ENCODE measurements at places on chromosomes 13 and 19.

- DNase-seq = no peak
These were observed 1146.2 kb upstream of the SPRY2 start for GRCh38 chr13:81487151-81487550.

GRCh38 chr13:111216166-111216960, 101.3 kb downstream of the ARHGEF7 start:
- no peak for DNase-seq

DNA sequence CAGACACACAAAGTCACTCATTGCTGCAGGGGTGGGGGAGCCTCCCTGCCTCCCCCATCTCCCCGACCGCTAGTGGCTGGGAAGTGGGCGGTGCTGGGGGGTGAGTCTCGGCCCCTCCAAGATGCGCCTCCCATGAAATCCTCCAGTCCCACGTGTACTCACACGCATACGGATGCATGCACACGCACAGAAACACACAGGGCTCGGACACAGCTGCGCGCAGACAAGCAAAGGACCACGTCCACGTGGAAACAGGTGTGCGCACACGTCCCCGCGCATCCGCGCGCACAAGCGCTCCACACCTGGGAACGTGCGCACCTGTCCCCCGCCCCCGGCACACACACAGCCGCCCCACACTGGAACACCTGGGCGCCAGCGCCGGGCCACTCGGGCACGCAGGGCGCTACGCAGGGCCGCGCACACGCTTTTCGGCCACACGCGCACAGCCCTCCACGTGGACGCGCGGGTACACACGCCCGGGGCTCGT, 687 bp downstream of the MATK start:
- DNase-seq = peak; percentile 14

DNA sequence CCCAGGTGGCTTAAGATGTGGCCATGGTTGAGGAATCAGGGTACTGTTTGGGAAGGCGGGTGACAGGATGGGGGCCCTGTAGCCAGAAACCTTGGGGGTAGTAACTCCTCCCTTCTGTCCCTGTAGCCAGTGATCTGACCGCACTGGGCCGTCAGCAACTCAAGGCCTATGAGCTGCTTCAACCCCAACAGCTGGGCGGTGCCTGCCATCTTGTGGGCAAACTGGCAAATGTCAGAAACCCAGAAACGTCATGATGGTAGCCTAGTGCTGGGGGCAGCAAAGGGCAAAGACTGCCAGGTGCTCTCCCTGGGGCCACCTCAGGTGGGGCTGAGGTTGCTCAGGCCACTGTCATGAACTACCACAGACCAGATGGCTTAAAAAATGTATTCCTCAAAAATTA, 3.5 kb downstream of the COPE start:
- no peak for DNase-seq

DNA sequence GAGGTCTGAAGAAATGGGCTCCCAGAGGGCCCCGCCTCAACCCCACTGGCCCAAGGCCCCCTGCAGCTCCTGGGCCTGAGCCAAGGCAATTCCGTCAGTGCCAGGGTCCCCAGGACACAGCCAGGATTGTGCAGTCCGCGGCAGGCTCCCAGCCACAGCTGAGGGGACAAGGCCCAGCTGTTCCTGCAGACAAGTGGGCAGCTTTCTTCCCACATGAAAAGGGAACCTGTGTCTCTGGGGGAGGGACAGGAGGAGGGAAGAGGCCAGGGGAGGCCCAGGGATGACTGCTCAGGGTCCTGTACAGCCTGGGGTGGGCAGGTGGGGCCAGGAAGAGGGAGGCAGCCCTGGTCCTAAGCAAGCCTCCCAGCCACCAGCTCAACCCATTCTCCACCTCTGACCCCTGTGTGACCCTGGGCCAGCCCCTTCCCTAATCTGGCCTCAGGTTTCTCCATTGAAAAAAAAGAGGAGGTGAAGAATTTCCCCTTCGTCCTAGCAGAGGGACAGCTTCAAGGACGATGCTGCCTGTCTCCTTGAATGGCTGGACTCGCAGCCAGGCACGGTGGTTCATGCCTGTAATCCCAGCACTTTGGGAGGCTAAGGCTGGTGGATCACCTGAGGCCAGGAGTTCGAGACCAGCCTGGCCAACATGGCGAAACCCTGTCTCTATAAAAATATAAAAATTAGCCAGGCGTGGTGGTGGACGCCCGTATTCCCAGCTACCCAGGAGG, 20.5 kb upstream of the VSTM2B start:
- DNase-seq = no peak

- no peak for DNase-seq
These were observed 24.1 kb upstream of the WDFY2 start for GRCh38 chr13:51559946-51560735.

- no peak for DNase-seq
These were observed 5.5 kb upstream of the ZFP82 start for GRCh38 chr19:36423925-36424324.

DNA sequence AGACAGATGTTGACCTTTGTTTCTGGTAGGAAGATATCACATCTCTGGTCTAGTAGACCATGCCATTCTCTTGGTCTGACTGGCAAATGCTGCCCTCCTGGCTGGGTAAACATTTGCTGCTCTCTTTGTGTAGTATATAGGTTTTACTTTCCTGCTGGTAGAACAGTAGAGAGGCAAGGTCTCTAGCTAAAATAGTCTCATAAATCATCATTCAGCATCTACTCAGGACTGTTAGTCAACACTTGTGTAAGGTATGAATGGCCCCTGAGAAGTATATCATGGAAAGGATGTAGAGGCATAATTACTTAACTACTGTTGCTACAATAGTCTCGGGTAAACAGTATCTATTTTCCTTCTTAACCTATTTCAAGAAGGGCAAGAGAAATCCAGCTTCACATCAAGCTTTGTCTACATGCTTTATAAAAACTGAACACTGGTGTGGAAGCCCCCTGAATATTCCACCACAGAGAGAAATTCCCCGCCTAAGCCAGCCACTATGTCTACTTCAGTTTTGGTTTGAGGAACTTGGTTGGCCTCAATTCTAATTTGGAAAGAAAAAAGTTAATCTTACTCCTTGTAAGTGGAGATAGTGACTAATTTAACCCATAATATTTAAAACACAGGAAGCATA, 18.4 kb upstream of the MYCBP2 start:
- DNase-seq = no peak

- no peak for DNase-seq
These were observed 108.5 kb upstream of the C1QTNF9B start for GRCh38 chr13:24005755-24006281.

GRCh38 chr19:32318884-32319520, 26.4 kb upstream of the ZNF507 start:
- no peak for DNase-seq

DNA sequence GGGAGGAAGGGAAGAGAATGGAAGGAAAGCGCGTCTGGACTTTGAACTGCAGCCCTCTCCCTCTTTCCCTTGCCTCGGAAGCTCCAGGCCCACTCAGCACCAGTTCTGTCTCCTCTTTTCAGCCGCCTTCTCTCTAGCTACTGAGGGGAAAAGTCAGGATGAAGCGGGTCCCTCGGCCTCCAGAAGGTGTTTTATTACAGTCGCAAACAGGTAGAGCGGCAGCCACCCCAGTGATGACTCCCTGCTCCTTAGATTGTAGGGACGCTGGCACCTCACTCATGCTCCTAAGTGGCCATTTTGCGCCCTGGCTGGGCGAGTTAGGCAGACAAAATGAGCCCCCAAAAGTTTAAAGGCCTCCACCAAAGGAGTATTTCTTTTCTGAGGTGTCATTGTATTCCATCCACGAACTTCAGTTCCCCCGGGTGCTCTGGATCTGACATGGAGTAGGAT, 954 bp upstream of the STK24 start:
- no peak for DNase-seq

DNA sequence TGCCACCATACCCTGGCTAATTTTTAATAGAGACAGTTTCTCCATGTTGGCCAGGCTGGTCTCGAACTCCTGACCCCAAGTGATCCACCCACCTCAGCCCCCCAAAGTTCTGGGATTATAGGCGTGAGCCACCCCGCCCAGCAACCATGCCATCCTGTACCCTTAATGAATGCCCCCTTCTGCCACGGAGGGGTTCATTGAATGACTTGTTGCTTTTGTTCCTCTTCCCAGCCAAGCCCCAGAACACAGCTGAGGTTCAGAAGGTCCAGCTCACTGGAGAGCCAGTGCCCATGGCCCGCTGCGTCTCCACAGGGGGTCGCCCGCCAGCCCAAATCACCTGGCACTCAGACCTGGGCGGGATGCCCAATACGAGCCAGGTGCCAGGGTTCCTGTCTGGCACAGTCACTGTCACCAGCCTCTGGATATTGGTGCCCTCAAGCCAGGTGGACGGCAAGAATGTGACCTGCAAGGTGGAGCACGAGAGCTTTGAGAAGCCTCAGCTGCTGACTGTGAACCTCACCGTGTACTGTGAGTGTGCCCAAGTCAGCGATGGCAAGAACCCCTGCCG, 6.0 kb downstream of the PVR start:
- DNase-seq = no peak

DNA sequence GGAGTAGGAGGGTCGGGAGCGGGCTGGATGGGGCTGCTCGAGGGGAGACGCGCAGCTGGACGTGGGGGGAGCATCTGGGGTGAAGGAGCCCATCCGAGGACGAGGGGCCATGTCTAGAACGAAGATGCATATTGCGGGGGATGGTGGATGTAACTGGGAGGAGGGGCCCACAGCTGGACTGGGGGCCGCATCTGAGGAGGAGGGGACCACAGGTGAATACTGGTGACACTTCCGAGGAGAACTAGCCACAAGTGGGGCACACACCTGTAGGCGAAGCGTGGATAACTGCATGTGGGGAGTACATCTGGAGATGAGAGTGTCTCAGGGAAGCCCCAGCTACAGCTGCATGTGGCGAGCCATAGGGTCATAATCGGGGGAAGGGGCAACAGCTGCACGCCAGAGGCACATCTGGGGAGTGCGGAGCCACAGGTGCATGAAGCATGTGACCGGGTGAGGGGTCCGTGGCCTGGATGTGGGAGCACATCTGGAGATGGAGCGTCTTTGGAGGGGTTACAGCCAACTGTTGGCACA, 402 bp downstream of the ZSWIM9 start:
- DNase-seq = no peak

DNA sequence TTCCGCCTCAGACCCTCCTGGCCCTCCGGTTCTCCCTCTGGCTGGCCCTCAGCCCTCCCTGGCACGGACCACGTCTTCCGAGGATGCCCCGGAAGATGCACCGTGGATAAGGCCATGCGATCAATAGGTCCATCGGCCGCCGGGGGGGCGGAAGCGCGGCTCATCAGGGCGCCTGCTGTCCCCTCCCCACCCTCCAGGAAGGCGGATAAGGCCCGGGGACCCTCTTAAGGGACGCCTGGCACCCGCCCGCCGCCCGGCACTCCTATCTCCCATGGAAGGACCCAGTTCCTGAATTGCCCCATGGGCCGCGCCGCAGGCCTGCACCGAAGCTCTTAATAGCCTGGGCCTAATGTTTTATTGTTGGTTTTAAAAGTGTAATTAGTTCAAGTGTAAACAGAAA, 46.2 kb upstream of the TCF3 start:
- DNase-seq = no peak

GRCh38 chr13:60094385-60095088, 69.2 kb downstream of the DIAPH3 start:
- DNase-seq = no peak

DNA sequence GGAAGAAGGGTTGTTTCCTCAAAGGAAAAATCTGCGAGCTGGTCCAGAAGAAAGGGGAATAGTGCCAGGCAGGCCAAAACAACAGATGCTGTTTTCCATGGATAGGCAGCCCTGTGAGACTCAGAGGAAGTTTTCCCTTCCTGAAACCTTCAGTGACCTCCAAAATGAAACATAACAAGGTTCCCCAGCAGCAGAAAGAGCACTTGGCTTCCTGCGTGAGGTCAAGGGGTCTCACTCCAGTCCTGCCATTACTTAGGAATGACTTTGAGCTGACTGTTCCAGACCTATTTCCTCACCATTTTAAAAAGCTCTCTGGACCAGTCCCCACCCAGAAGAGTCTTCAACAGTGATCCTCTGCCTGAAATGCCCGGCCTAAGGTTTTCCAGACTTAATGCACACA, 104.6 kb upstream of the IPO5 start:
- no peak for DNase-seq

DNA sequence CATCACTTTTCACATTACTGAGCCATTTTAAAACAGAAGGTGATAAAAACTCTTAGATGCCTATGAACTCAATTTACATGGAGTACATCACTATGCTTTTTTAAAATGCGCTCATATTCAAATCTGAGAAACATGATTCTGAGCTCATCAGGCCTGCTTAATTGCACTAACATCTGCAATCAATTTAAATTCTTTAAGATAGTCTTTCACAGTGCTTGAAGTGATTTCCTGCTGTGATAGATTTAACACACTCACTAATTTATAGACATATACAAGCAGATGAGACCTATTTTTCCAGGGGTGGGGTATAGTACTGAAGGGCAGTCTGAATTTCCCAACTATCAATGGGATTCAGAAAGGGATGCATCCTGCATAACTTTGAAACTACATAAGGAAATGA, 82.9 kb downstream of the DIAPH3 start:
- DNase-seq = no peak

GRCh38 chr19:51123381-51123800, 1.3 kb upstream of the SIGLEC9 start:
- no peak for DNase-seq

DNA sequence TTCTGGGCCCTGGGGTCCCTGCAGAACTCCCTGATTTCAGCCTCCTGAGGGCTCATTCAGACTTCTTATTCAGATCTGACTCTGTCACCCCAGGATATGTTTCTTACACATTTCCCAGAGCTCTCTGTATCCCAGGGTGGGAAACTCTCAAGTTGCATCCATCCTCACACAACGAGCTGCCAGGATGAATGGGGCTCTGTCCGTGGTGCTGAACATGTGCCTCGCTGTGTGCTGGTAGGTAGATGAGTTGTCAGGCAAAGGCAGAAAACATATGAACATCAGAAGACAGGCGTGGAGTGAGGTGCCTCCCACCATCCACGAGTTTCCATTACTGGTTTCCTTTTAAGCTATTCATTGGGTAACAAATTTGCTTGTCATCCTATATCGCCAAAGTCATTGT, 11.4 kb upstream of the IGFL1 start:
- no peak for DNase-seq

GRCh38 chr13:32545083-32545482, 6.5 kb upstream of the N4BP2L2 start:
- DNase-seq = no peak

- DNase-seq = peak; percentile 43
These were observed at the start of gene GJA3 for GRCh38 chr13:20160306-20161274. Gene GJA3 (minus strand): TSS chr13:20161052. CDS start chr13:20143288, 17,764 bp downstream.

- no peak for DNase-seq
These were observed 12.4 kb downstream of the CILP2 start for GRCh38 chr19:19550485-19550929.

- no peak for DNase-seq
These were observed 87.9 kb downstream of the LRCH1 start for GRCh38 chr13:46640843-46641242.

All from activated naive CD8-positive, alpha-beta T cell treated with anti-CD3 and anti-CD28 coated beads, Interleukin-2, amount 50 U/mL, for 16 hours (primary cell).